Chondrocyte (in vitro differentiated cells): ENCODE measurements at places on chromosomes 5 and 9. TPM values are rescaled to one million over a fixed set of nuclear protein-coding genes. Genes with fewer than 3 reads are reported as not detected.

Gene SPINK13
- total RNA-seq: not detected in 3 replicates

Gene ORM2
- total RNA-seq: not detected in 3 replicates

Gene GNG10
- total RNA-seq: 35.7 to 37.5 TPM (median 36.1 TPM) in 3 replicates

Gene EGFL7
- total RNA-seq: 5.4 to 7.8 TPM (median 7.0 TPM) in 3 replicates

Gene OGN
- 27.4 to 72.6 TPM (median 30.3 TPM) in 3 replicates for total RNA-seq
